ENCODE measurements at places on chromosomes 11 and 22.

DNA sequence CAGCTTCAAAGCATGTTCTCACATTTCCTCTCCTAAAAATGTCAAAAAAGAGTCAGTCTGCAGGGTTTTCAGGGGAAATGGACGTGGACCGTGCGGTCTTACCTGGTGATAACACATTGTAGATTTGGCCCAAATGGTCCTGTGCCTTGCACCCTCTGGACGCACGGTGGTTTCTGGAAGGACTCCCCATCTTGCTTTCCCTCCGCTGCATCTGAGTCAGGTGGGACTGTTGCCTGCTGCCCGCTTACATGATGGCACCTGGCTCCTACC, 1290.1 kb downstream of the TBC1D22A start:
- DNase-seq = no peak

GRCh38 chr11:73055655-73056354, 86.3 kb downstream of the FCHSD2 start:
- no peak for DNase-seq

GRCh38 chr11:104968856-104969776, 742 bp upstream of the CASP4 start:
- DNase-seq = no peak

DNA sequence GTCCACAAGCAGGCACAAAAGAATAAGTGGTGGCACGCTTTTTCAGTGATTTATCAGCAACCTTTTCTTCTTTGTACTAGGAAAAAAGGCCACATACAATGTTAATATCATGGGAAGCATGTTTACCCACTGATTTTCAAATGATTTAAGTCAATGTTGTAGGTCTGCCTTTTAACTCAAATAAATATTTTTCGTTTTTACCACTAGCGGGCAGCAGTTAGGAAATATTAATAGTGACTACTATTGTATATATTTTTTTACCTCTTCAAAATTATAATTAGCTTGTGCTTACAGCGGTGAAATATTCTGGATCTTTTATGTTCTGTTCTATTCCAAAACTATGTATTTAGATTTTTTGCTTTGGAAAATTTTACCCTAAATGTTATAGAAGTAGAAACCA, 6.4 kb upstream of the SLC17A6 start:
- no peak for DNase-seq

GRCh38 chr11:13110929-13111812, 102.1 kb downstream of the RASSF10 start:
- no peak for DNase-seq

GRCh38 chr11:110235966-110236365, 60.4 kb downstream of the RDX start:
- no peak for DNase-seq

- no peak for DNase-seq
These were observed 66.8 kb upstream of the MYOD1 start for GRCh38 chr11:17652556-17652955.

DNA sequence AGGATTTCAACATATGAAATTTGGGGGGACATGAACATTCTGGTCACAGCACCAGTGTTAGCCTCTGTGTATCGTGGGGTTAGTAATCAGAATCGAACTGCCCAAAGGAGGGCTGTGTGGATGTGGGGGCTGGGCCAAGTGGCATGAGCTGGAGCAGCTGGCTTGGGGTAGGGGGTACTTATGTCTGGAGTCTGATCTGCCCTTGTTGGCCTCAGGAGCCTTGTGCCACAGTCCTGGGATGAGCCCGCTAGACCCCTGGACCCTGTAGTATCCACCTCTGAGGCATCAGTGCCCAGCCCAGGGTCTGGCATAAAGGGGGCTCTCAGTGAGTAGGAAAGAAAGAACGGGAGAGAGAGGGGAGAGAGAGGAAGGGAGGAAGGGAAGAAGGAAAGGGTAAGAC, 67.3 kb downstream of the LRRC32 start:
- DNase-seq = no peak

DNA sequence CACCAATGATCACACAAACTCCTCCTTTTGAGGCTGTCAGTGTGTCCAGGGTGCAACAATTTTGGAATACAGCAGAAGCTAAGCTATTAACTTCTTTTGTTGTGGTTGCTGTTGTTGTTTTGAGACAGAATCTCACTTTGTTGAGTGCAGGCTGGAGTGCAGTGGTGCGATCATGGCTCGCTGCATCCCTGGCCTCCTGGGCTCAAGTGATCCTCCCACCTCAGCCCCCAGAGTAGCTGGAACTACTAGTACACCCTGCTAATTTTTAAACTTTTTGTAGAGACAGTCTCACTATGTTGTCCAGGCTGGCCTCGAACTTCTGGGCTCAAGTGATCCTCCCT, 22.0 kb downstream of the GSTT2B start:
- DNase-seq = no peak

DNA sequence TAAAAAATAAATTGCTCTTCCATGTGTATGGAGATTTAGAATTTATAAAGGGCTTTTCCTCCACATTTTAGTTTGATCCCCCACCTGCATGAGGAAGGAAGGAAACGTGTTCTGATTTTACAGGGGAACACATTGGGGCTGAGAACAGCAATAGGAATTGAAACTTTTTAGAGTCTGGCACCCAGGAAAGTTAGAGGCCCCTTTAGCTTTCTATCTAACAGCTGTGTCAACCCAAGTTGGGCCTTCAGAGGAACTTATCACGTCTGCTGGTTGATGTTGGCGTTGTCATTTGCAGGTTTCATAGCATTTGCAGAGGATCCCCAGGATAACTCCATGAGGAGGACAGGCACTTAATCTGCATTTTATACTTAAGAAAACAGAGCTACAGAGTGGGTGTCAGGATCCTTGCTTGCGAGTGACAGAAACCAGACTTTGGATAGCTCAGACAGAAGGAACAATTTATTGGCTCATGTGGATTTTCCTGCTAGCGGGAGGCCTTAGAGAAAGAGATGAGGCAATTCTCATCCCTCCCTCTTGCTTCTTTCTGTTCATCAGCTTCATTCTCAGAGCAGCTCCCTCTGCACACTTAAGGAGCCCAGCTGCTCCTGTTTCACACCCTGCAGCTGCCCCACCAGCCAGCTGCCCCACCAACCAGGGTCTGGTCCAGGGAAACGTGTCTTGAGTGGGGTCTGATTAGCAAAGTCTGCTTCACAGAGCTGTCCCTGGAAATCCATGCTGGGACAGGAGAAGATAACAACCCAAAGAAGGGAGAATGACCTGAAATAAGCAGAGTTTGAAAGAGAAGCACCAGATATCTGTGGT, 92.5 kb upstream of the OR4B1 start:
- DNase-seq = no peak
